EL (cell line): ENCODE measurements at places on chromosomes 3 and 15.

GRCh38 chr15:76904461-76905012, 603 bp downstream of the SCAPER start:
- DNase-seq = peak; percentile 35

DNA sequence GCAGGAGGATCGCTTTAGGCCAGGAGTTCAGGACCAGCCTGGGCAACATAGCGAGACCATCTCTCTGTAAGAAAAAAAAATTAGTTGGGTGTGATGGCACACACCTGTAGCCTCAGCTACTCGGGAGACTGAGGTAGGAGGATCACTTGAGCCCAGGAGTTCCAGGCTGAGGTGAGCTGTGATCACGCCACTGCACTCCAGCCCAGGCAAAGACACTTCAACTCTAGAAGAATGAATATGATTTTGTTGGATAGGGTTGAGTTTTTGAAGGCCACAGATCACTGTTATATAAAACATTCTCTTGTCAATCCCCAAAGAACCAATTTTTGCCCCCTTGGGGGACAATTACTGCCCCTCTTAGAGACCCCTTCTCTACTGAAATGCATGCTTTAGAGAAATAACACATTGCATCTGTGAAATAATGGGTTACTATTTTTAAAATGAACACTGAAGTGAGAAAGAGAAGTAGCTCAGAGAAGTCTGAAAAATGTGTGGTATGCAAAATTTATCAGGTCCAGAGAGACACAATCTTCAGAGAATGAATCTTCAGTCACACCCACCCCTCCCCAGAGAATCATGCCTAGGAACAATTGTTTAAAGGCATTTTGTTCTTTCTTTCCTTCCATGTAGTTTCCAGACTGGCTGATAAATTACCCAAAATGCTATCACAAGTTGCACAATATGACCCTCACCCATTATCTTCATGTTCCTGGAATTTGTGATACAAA, 42.7 kb downstream of the METTL6 start:
- no peak for DNase-seq

- DNase-seq = no peak
Measured at GRCh38 chr3:13045904-13046568, 27.2 kb downstream of the IQSEC1 start.

DNA sequence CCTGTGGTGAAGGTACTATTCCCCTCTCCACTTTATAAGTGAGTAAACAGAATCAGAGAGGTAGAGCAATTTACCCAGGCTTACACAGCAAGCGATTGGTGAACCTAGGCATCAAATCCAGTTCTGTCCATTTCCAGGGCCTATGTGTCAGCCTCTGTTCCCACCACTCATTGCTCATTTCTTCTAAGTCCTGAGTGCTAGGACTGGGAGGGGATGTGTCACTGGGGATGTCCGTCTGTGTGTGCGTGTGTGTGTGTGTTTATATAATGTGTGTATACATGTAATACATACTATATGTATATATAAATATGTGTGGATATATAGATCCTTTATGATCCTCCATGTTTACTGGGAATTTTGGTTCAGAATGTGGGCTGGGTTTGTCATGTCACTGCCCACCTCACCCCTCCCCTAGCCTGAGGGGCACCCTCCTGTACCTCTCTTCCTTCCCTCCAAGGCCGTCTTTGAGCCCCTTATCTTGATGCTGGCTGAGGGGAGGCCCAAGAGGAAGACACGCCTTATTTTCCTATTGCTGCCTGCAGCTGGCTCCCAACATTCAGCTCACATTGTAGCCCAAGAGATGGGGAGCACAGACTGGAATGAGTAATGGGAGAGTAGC, 2.1 kb downstream of the TMEM43 start:
- DNase-seq = no peak

DNA sequence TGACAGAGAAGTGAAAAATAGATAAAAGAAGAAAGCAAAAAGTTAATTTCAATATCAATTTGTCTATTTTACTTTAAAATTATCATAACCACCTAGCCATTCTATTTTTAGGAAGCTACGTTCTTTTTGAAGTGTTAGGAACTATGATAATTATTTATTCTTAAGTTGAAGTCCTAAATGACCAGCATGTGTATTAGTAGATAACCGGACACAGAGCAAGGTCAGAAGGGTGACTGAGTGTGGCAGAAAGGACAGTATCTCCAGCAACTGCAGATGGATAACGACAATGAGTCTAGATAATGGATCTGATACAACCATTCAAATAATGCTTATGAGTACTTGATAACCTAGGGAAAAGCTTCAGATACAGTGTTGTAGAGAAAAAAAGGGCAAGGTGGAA, 198.0 kb downstream of the PDE8A start:
- no peak for DNase-seq

GRCh38 chr15:73982222-73982962, 9.7 kb downstream of the STOML1 start:
- peak; percentile 95 for DNase-seq

GRCh38 chr3:182018361-182018760, 306.6 kb downstream of the SOX2 start:
- no peak for DNase-seq

DNA sequence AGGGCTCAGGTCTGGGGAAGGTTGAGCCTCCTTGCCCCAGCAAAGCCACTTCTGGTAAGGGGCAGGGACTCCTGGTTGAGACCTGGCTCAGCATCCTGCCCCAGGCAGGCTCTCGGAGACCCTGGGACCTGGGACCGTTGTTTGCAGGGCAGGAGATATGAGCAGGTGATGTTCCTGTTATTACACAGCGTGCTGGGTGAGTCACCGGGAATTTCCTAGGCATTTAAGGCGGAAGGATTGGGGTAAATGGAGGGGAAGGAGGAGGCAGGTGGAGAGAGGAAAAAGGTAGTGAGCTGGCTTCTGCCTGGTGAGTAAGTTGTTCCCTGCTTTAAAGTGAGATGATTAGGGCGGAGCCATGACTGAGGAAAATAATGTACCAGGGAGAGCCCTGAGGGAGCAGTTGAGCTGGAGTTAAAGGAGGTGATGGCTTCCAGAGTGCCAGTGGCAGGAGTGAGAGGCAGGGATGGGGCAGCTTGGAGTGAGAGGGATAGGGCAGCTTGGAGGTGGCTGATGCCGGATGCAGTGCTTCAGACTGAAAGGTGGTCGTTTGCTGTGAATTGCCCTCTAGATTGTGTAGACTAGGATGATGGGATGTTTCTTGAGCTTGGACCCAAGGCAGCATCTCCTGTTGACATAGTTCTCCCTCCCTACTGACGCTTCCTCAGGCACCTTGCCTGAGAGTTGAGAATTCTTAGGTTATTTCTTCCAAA, 79.4 kb downstream of the AAGAB start:
- DNase-seq = peak; percentile 48

GRCh38 chr3:25648925-25649830, 15.5 kb downstream of the TOP2B start:
- no peak for DNase-seq
